ENCODE measurements at places on chromosomes 12 and 14.

- peak; percentile 79 for DNase-seq
Observed at GRCh38 chr14:91396959-91397815, 20.4 kb downstream of the CCDC88C start.

GRCh38 chr12:52122540-52122871 lies 43.0 kb downstream of the SMIM41 start:
- no peak for DNase-seq

DNA sequence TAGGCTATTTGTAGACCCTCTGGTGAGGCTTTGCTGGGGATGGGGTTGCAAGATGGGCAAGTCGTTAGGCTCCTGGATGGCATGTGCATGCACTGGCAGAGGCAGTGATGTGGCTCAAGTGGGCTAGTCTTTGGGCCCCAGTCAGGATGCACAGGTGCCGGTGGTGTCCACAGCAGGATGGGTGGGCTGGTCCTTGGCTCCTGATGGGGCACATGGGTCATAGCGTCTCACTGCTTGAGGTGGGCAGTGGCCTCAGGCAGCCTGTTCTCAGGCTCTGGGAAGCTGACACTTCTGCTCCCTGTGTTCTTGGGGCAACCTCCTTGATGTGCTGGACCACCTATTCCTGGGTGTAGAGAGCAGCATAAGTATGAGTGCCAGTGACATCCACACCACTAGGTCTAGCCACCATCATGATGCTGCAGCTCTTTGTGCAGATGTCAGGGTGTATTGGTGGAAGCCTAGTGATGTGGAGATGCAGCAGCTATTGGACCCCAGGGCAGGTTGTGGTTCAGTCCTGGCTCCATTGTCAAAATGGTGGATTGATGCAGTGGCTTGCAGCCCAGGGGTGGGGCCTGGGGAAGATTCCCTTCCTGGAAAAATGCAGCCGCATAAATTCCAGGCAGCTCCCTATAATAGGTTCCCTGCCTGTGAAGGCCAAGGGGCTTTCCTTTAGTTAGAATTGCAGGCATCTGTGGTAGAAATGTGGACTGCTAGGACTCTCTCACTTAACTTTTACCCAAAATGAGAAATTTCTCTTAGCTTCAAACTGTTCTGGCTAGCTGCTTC lies 742.5 kb upstream of the MDGA2 start:
- no peak for DNase-seq

DNA sequence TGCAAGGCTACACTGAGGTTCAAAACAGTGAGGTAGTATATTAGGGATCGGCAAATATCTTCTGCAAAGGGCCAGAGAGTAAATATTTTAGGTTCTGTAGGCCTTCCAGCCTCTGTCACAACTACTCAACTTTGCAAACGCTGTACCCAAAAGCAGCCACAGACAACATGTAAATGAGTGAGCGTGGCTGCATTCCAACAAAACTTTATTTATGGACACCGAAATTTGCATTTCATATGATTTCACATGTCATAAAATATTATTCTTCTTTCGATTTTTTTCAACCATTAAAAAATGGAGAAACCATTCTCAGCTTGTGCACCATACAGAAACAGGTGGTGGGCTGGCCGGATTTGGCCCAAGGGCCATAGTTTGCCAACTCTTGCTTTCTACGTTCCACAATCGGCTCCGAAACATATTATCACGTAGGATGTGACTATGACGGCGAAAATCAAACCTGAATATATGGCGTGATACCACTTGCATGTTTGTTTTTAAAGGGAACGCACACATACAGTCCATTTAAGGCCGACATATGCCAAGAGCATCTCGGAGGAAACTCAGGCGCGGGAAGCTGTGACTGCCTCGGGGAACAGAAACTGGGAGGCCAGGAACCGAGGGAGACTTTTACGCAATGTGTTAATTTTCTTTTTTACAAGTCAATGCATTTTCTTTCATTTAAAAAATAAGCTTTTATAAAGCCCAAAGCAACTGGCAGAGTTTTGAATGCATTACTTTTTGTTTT lies 7.1 kb downstream of the NCOR2 start:
- DNase-seq = no peak

- no peak for DNase-seq
Observed at GRCh38 chr12:105100207-105100985, 7.1 kb upstream of the WASHC4 start.

All from NCI-H1417 treated with DMSO at 0.1 percent for 48 hours (cell line).